ENCODE measurements at places on chromosomes 12 and 14.

DNA sequence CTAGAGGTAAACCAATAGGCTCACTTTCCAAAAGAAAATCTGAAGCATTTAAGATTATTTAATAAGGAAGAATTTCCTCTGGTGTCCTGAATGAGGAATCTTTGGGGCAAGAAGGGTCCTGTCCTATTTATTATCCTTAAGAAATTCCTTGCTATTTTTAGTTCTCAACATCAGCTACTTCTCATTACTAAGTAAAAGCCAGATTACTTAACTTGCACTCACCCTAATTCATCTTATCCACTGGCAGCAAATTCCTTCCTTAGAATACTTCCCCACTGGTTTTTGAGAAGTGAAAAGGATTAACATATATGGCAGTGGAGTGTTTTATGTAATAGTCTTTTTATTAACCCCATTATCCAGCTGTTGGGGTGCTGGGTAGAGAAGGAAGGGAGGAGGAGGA, 767.7 kb downstream of the DIO2 start:
- DNase-seq, result no peak

GRCh38 chr14:60189923-60190840, 25.0 kb upstream of the DHRS7 start:
- DNase-seq, result no peak

DNA sequence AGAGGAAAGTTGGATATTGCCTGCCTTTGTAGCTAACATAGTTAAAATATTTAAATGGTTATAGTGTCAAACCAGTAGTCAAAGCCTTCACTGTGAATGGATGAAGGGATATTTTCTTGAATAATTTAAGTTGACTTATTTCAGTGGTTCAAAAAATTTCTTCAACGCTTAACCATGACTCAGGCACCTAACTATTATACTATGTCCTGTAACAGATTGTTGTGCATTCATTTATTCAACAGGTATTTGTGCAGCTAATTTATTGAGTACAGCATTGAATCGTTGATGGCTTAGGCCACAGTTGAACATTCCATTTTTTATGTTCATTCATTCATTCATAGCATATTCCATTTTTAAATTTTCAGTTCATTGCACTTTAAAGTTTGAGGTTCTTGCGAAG, 9.2 kb downstream of the HIF1A start:
- DNase-seq, result no peak

DNA sequence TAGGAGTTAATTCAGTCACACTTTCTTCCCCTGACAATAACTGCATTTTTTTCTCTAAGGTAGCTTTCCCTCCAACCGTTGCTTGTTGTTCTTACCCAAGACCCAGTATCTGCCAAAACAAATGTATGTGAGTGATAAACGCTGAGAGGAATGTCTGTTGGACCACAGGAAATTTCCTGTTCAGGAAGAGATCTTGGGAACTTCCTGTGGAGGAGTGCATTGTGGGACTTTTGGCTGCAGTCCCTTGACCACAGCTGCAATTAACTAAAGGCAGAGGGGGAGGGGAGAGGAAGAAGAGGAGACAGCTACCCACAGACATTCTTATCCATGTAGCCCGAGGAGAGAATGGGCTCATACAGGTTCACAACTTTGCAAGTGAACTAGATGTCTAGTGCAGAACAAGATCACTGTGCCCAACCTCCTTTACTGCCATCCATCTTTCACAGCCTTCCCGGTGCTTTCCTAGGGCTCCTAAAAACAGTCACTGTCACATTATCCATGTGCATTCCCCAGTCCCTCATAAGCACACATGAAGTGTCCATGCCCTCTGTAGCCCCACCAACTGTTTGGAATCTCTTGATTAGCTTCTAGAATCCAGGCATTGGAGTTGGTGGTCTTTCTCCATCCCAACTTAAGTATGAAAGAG, 149.5 kb downstream of the ETV6 start:
- DNase-seq, result peak; percentile 94

DNA sequence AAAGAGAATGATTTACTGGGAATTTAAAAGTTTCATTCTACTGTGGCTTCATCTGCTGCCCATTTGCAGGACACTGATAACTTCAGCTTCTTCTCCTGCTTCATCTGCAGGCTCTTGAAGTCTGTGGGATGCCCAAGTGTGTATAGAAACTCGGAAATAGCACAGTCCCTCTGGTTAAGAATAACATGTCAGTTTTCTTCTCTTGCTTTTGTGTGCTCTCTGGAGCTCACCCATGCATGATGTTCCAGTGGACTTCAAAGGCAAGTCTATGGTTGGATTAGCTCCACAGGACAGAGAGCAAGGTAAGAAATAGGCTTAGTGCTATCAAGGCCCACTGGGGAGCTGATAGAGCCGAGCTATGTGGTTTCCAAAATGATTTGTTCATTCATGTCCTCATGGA, 13.7 kb downstream of the RMST start:
- no peak for DNase-seq

DNA sequence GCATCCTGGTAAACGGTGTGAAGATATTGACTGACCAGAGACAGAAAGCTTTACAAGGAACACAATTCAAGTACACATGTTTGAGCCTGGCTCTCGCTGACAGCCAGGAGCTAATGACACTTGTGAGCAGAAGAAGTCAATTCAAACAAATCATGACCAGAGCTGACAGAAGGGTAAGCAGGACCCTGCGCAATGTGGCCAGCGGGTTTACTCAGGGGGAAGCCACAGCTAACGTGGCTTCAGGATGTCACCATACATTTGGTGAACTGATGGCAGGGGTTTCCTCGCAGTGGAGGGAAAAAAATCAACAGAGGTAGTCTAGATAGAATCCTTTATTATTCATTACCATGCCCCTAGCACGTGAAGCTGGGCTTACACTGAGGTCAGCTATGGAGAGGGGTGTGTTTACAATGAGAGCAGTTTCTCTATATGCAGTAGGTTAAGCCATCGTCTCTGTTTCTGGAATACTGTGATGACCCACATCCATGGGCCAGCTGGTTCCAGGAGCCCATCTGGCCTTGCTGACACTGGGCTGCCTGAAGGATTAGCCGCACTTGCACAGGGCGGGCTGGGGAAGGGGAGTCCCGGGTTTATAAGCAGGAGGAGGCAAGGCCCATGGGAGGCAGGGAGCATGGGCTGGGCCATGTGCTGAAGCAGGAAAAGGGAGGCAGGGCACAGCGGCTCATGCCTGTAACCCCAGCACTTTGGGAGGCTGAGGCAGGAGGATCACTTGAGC, 198.2 kb upstream of the PRMT8 start:
- DNase-seq, result no peak

DNA sequence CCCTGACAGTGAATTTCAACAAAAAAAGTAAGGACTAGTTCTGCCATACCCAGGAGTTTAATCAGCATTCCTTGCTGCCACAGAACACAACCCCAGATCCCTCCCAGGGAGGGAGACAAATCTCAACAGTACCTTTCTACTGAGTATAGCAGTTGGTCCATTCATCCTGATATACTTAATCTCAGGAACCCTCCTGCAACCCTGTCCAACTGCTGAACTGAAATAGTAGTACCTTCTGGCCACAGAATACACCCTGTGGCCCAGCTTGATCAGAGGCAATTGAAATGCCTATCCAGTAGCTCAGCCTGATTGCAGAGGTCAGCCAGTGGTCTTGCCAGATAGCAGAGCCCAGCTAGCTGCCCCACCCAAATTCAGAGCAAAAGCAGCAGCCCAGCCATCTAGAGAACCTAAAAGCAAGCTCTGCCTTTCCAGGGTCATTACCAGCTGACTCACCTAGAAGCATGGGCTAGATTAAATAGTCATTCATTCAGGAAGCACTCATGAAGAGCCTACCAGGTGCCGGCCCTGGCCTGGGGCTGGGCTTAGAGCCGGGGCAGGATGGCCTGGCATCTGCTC, 40.0 kb upstream of the RHOJ start:
- DNase-seq, result no peak

DNA sequence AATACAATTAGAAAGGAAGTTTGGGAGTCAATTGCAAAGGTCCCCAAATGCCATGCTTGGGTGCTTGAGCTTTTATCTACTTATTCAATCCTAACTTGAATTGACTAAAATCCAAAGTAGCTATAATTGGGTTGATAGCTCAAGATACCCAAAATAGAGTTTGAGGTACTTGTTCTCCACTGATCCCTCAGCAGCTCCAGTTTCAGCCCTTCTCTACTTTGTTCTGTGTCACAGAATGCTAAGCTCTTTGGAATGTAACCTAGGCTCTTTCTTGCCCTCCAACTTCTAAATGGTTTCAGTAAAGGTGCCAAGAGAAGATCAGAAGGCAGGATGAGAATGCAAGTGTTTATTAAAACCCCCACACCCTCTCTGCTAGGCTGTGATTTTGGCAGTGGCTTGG, 251.4 kb upstream of the CLEC14A start:
- no peak for DNase-seq

DNA sequence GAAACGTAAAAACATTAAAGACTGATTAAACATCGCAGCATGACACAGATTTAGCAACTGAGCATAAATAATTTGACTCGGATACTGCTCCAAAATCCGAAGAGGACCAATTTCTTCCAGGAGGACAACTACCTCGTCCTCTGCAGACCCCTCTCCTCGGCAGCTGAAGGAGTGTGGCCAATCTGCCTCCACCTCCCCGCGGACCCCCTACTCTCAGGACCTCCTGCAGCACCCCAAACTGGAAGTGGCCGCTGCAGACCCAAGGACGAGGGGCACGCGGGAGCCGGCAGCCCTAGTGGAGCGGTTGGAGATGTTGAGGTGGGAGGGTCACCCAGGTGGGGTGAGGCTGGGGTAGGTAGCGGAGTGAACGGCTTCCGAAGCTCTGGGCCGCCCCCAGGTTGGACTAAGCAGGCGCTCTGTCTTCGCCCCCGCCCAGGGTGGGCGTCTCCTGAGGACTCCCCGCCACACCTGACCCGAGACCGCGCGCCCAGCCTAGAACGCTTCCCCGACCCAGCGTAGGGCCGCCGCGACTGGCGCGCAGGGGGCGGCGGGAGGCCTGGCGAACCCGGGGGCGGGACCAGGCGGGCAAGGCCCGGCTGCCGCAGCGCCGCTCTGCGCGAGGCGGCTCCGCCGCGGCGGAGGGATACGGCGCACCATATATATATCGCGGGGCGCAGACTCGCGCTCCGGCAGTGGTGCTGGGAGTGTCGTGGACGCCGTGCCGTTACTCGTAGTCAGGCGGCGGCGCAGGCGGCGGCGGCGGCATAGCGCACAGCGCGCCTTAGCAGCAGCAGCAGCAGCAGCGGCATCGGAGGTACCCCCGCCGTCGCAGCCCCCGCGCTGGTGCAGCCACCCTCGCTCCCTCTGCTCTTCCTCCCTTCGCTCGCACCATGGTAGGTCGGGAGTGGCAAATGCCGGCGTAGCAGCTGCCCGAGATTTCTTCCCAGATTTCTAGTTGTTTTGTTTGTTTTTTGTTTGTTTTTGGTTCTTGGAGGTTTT, at the start of gene CALM1:
Gene CALM1 (plus strand): TSS at position 689 of the 999 bp plus-strand sequence. CDS start 202 bp downstream, at position 891.
- DNase-seq, result peak; percentile 88

DNA sequence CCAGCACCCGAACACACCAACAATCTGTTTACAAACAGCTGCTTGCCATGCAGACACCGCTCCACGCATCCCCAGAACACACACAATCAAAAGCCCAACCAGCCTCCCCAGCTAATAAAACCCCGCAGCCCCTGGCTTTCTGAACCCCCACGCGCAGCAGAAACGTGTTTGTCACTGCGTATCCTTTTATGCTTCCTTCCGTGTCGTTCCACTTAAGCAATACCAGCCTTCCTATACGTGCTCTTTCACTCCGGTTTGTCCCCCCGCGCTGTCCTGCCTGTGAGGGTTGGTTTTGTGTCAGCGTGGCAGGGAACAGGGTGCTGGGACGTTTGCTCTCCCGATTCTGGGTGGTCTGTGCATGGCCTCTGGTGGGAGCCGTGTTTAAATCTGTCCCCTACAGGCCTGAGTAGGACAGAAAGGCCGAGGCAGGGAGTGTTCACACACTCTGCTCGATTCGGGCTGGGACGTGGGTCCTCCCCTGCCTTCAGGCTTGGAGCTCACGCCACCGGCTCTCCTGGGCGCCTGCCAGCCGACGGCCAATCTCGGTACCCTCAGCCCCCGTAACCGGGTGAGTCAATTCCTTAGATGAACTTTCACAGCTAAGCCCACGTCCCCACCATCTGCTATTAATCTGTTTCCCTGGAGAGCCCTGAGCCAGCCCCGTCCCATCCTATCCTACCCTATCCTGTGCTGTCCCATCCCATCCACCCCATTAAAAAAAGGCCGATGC, 60.0 kb downstream of the NOC4L start:
- no peak for DNase-seq
